ENCODE measurements at places on chromosomes 3 and 15.

DNA sequence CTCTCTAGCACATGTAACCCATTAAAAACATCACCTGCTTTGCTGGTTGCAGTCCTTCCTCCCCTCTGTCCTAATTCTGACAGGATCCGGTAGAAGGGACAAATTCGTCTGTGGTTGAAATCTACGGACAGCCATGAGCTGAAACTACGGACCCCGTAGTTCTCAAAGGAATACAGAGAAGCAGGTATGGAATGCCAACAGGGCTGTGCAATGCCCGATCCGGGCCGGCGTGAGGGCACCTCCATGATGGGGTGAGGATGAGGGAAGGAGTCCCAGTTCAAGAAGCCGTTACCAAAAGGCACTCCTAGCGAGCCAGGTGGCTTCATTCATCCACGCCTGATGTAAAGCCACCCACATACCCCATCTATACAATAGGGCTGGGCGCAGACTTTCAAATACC lies 160.0 kb upstream of the NSMCE3 start:
- no peak for DNase-seq

GRCh38 chr15:27490867-27491595 lies 520.0 kb downstream of the GABRG3 start:
- DNase-seq: no peak

DNA sequence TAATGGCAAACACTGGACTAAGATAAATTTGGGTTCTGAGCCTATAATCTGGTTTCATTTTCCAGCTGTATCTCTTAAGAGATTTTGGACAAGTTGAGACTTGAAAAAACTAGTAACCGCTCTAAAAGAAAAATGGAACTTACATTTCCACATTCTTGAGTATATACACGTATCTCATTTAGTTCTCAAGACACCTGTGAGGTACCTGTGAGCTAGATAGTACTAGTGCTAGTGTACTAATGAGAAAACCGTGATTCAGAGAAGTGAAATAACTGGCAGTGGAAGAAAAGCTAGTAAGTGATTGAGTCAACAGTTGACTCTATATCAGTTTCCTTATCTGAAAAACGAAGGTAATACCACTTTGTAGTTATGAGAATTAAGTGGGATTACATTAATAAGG lies 62.2 kb upstream of the PAQR5 start:
- no peak for DNase-seq

DNA sequence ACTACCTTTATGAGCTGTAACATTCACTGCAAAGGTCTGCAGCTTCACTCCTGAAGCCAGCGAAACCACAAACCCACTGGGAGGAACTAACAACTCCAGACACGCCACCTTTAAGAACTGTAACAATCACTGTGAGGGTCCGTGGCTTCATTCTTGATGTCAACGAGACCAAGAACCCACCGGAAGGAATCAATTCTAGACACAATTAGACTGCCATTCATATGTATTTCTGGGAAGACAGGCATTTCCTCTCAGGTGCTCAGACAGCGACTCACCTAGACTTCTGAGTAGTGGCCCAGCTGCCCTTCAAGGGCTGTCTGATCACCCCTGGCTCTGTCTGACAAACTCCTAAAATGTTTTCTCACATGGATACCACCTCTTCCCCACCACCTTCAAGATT lies 506.8 kb downstream of the PDCD6IP start:
- DNase-seq: no peak

DNA sequence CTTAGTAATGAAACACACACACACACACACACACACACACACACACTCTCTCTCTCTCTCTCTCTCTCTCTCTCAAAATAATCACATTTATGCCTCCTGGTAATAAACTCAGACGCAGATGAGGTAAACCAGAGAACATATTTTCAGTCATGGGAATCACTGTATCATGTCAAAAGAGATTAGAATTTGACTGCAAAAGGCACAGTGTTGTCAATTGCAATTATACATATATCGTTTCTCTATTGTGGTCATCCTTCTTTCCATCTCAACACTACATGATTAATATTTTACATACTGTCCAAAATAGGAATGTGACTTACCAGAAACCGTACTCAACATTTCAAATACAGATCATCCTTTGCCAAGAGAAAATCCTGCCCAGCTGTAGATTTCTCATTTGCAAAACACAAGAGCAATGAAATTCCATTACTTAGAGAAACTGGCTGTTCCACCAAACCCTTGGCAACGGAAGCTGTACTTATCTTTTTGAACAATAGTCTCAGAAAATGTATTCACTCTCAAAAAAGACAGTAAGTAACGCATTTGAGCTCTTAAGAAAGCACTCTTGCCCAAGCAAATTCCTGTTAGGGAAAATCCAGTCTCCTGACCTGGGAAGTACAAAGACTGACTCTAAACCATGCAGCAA lies 24.3 kb downstream of the PDZRN3 start:
- DNase-seq: no peak

DNA sequence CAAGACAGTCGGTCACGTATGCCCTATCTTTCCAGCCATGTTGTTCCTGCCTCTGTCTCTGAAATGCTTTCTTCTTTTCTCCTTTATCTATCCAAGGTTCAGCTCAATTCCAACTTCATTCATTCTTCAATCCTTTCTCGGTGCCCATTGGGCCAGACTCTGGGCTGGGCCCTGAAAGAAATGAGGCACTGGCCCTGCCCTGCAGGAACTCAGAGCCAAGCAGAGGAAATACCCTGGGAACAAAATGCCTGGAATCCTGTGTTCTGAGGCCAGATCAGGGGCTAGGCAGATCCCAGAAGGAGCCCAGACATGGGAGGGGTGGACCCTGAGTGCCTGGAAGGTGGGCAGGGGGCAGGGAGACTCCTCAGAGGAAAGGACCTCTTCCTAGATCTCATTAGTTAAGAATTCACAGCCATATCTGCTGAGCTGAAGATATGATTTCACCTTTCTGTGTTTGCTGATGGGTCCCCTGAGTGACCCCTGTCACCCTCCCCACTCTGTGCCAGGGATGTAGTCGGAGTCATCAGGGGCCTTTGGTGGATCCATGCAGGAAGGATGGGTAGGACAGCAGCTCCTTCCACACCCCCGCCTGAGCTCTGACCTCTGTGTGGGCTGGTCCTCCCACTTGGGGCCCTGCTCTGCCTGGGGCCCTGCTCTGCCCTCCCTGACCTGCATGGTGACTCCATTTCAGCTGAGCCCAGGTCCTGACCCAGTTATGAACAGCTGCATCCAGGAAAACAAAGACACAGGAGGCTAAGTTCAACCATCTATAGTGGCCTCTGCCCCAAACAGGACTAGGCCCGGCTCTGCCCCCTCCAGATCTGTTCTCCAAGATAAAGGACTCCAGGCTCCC lies 5.3 kb upstream of the DAPK2 start:
- no peak for DNase-seq

GRCh38 chr3:30471066-30471465 lies 135.3 kb upstream of the TGFBR2 start:
- no peak for DNase-seq

- no peak for DNase-seq
Observed at GRCh38 chr3:197881270-197881969, 68.6 kb upstream of the RPL35A start.

DNA sequence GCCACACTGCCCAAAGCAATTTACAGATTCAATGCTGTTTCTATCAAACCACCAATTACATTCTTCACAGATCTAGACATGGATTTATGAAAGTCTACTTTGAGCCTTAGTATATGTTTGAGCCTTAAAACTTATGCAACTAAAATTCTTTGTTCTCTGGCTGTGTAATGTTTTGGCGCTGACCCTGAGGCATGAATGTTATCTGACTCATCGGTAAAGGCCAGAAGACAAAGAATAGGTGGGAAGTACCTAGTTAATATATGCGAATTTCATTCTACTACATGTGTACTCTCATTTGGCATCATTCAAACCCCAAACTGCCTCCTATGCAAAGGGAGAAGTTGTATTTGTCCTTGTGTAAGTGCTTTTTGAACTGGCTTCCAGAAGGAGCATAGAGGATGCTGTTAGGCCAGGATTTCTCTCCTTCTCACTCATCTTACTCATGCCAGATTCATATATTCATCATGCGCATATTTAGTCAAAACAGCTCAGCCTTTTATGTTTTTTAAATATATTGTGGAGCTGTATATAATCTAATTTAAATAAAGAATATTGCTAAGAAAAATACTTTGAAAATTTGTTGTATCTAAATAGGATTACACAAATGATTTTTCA lies 204.2 kb downstream of the NFKBIZ start:
- DNase-seq: no peak

GRCh38 chr3:124519591-124520194 lies 210.6 kb upstream of the UMPS start:
- DNase-seq: no peak

DNA sequence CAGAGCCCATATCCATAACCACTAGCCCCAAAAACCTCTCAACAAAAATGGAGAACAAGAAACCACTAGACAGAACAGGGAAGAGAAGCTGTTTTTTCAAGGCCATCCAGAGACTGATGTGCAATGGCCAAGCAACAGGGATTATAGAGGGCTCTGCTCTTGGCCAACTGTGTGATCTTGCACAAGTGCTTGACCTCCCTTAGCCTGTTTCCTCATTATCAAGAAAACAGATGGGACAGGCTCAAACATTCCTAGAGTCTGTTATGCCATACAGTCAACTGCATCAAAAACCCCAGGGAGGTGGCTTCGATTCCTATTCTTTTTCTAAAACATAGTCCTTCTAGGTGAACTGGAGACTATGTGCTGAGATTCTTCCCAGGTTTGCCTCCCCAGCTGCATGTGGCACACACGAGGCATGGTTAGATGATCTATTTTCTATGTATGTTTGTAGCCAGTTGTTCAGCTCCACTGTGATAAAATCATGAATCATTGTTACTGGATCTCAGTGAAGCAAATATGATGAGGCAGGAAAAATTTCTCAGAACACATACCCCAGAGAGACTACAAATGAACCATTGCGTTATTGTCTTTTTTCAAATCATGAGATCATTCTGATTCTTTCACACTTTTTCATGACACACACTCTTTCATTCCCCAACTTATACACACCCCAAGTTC lies 132.9 kb upstream of the TGFBR2 start:
- DNase-seq: no peak

- DNase-seq: no peak
Observed at GRCh38 chr3:43432462-43432861, 146.1 kb downstream of the SNRK start.

DNA sequence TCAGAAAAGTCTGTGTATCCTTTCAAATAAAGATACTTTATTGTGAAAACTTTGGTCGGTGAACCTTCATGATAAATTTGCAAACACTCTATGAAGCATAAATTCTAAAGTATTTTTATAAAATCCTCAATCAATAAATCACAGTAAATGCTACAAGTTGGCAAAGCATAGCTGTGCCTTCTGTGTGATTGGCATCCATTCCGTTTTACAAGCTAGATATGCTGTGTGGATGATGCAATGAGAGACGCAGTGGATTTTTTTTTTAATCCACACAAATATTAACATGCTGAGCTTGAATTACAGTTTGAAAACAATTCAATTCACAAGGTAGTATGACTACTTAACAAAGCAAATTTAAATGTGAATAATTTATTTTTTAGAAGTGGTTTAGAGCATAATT lies 937.2 kb downstream of the ZPLD1 start:
- no peak for DNase-seq

GRCh38 chr15:90101969-90102890 lies at the start of gene IDH2:
TSS of gene IDH2 (minus strand) at chr15:90102468. CDS start at chr15:90102390, 78 bp downstream.
- no peak for DNase-seq

- DNase-seq: no peak
Observed at GRCh38 chr3:9673082-9673481, 23.8 kb downstream of the MTMR14 start.

- no peak for DNase-seq
Observed at GRCh38 chr3:174767853-174768382, 91.2 kb upstream of the NAALADL2 start.

Data from esophagus squamous epithelium (tissue), 5 donors.